ENCODE measurements at places on chromosomes 7 and 10.

DNA sequence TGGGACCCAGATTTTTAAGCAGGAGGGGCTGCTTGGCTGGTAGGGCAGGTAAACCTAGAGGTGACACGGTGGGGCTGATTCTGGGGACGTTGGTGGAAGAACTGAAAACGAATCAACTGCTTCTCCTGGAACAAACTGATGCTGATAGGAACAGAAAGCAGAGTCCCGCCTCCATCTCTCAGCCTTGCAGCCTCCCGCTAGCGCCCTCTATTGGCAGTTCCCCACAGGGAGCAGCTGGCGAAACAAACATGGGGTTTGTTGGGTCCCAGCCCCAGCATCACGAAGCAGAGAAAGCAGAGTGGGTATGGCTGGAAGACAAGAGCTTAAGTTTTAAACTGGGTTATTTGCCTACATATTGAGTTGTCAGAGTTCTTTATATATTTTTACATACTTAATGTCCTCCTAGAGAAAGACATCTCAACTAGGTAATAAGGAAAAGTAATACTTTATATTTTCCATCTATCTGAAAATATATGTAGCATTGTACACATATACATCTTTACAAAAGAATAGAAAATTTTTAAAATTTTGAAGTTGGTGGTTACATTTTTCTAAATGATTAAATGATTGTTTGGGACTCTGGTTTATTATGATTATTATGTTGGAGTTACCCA, 42.3 kb upstream of the FOXI2 start:
- DNase-seq = no peak

DNA sequence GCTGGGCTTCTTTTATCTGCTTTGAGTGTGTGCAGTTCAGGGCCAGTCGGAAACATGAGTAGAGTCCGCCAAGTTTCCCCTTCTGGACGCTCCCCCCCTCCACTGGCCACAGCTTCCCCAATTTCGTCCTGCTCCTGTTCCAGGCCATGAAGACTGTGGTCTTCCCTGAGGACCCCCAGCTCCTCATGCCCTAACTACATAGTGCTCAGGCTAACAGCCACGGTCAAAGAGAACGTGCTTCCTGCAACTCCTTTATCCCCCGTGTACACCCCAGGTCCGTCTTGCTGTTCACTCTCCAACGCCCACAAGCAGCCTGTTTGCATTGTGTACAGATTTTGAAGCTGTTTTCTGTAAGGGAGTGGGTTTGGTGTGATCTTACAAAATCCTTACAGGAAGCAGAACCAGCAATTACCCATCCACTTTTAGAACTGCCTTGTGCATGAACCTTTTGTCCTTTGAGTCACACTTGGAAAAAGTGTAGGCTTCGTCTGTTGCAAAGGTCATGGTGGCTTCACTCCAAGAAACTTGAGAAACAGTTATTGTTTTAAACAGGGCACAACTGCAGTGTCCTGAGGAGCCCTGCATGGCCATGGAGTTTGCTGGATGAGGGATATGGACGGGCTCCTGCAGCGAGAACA, 77.0 kb upstream of the FAM20C start:
- no peak for DNase-seq

DNA sequence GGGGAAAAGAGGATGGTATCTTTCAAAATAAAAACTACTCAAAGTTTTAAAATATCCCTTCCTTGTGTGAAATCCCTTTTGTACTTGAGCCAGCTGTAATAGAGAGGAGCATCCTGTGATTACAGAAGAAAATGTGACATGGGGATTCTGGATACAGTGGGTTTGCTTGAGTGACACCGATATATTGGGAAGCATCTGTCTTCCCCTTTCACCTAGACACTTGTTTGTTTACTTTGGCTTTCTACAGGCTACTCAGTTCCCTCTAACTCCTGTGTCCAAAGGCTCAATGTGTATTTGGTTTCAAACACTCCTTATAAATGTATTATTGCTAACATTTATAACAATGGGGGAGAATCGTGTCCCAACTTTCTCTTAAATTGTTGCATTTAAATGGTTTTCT, 24.4 kb downstream of the CPED1 start:
- no peak for DNase-seq

DNA sequence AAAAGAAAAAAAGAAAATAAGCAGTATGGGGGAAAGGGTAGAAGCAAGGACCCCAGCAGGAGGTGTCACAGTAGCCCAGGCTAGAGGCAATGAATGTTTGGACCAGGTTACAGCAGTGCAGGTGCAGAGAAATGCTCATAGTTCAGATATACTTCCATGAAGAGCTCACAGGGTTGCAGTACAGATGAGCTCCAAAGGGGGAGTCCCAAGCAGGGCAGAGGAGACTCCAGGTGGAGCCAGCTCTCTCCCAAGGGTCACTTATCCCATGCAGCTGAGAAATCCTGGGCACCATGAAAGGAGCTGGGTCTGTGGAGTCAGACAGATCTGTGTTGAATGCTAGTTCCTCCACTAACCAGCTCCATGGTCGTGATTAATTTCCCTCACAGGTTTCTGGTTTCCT, 174.9 kb downstream of the C7orf25 start:
- DNase-seq = no peak

GRCh38 chr7:7808626-7809025, 90.2 kb upstream of the RPA3 start:
- no peak for DNase-seq

DNA sequence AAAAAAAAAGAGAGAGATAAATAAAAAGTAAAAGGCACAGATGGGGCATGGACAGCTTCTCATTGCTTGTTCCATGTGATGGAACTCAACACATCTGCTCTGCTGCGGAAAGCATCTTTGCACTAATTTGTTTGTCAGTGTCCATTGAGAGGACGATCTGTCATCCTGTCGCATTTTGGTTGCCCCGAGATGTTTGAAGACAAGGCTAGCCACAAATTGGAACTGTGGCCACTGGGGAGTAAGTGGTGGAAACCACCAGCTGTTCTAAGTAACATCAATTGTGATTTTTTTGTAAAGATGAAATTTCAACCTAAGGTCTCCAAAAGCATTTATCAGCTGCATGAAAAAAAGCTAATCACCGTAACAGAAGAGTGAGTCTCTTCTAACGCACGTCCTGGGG, 312.7 kb downstream of the ADARB2 start:
- no peak for DNase-seq

DNA sequence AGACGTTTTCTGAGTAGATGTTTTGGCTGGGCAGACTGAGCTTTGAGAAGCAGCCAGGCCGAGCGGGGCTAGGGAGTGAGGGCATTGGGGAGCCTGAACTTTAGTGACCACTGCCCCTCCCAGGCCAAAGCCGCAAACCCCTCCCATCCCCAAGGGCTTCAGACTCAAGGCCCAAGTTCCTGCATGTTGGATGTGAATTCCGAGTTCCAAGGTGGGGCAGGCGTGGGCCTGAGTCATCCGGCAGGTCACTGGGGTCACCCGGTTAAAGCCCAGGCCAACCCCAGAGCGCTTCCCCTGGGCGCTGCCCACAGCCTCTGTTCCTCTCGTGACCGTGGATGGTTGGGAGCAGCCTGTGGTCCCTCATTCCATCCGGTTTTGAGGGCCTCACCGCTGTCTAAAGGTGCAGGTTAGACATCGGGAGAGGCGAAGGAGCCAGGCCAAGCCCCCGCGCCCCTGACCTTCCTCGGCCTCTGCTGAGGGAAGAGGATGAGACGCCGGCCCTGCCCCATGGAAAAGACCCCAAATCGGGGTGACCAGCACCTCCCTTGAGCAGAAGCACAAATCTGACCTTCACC, 6.9 kb upstream of the PDGFA start:
- DNase-seq = no peak

- no peak for DNase-seq
Measured at GRCh38 chr7:48424731-48425130, 253.5 kb downstream of the ABCA13 start.

DNA sequence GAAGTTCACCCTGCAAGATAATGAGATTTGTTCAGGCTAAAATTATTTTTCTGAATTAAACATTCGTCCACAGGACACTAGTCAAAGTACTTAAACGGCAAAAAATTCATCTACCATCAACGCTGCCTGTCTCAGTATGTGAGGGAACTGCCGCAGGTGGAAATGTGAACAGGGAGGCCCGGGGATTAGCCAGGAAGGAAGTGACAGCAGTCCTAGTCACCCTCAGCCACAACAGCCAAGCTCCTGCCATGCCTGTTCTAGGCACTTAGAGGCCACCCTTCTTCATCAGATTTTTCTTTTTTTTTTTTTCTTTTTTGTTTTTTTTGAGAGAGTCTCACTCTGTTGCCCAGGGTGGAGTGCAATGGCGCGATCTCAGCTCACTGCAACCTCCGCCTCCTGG, 9.4 kb downstream of the NUDT5 start:
- no peak for DNase-seq

DNA sequence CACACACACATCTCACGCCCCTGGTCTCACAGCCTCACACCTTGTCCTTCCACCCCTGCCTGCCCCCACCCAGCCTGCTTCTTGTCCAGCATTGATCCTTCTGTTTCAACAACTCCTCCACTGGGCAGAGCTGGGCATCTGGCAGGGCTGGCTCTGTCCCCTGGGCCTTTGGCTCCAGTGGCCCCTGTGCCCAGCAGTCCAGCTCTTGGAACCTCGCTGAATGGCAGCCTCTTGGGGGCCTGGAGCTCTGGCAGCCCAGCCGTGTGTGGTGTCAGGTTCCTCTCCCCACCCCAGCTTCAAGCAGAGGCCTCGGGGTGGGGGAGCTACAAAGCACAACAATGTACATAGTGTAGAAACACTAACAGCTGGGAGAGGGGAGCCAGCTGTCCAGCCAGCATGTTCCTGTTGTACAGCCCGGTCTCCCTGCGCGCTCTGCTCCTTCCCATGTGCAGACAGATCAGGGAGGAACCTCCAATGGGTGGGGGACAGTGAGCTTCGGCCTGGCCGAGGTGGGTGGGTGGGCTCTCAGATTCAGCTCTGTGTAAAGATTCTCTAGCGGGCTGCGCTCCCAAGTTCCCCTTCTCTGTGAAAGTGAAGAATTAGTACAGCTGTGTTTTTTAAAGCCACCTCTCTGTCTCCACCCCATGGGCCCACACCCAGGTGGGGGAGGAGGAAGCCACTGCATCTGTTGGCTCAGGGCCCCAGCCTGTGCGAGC, 19.4 kb downstream of the ZMIZ2 start:
- DNase-seq = no peak

GRCh38 chr7:140635345-140635744, 5.3 kb downstream of the DENND2A start:
- DNase-seq = no peak

DNA sequence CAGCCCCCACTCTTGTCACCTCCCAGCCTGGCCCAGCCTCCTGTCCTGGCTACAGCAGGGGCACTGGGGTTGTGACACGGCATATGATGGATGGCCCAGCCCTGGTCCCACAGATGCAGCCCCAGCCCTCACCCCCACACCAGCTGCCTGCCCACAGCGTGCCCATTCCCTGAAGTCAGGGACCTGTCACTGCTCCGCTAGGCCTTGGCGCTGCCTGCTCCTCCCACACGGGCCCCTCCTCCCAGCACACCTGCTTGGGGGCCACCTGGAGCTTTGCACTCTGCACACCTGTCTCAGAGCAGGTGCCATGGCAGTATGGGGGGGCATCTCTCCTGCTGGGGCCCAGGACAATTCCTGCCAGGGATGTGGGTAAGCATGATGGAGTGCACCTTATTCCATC, 3.5 kb downstream of the GCK start:
- no peak for DNase-seq

- no peak for DNase-seq
Measured at GRCh38 chr10:21230219-21230618, 295.3 kb downstream of the SKIDA1 start.

GRCh38 chr7:29199776-29200175, 5.2 kb downstream of the CHN2 start:
- no peak for DNase-seq

DNA sequence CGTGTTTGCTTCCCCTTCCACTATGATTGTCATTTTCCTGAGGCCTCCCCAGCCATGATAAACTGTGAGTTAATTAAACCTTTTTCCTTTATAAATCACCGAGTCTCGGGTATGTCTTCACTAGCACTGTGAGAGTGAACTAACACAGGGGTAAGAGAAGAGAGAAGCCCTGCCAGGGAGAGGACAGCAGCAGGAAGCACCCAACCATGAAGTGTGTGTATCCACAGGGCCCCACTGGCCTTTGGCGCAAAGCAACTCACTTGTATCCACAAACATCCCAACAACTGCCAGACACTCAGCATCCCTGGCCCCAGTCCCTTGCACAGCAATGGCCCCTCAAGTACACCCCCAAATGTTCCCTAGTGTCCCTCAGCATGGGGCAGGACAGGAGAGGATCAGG, 115.1 kb downstream of the MAD1L1 start:
- DNase-seq = no peak

GRCh38 chr10:34420795-34421194, 394.3 kb downstream of the PARD3 start:
- DNase-seq = no peak

GRCh38 chr7:50308203-50308531, 3.7 kb downstream of the IKZF1 start:
- no peak for DNase-seq

- DNase-seq = no peak
Measured at GRCh38 chr10:534047-534566, 155.4 kb downstream of the DIP2C start.

GRCh38 chr7:3309140-3309539, 8.1 kb downstream of the SDK1 start:
- no peak for DNase-seq

GRCh38 chr7:105712877-105713276, 131.6 kb upstream of the EFCAB10 start:
- no peak for DNase-seq

GRCh38 chr7:99218406-99219184, 10.7 kb upstream of the KPNA7 start:
- DNase-seq = no peak

- DNase-seq = no peak
Measured at GRCh38 chr10:71138166-71138830, 74.1 kb upstream of the UNC5B start.

DNA sequence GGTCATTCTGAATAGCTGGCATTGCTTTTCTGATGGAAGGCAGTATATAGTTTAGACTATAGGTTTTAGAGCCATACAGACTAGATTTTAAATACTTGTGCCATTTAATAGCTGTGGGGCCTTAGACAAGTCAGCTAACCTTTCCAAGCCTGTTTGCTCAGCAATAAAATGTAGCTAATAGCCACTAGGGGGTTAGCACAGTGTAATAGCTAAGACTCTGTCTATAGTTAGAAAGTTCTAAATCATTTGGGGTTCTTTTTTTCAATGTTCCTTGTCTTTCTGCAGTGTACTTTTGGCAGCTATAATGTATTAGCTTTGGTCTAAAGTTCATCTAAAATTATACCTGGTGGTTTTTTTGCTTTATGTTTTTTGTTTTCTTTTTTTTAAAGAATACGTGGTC, 7.5 kb upstream of the KIFBP start:
- no peak for DNase-seq
